ENCODE measurements at places on chromosomes 12 and 14. TPM values are rescaled to one million over a fixed set of nuclear protein-coding genes. Genes with fewer than 3 reads are reported as not detected.

LETMD1 gene
- polyA plus RNA-seq: 111 TPM

OR4K1 gene
- polyA plus RNA-seq: not detected

TRIM9 gene
- polyA plus RNA-seq: 1.2 TPM

TBX3 gene
- polyA plus RNA-seq: 30.3 TPM

C14orf180 gene
- polyA plus RNA-seq: not detected

KRT77 gene
- polyA plus RNA-seq: not detected

CYP46A1 gene
- polyA plus RNA-seq: 4.2 TPM

CELA1 gene
- polyA plus RNA-seq: not detected

VDR gene
- 0.35 TPM for polyA plus RNA-seq

DAD1 gene
- polyA plus RNA-seq: 302 TPM

C1S gene
- polyA plus RNA-seq: 50.5 TPM

PPM1H gene
- 4.1 TPM for polyA plus RNA-seq

ALDH2 gene
- polyA plus RNA-seq: 127 TPM

All from left renal pelvis (tissue), 4 donors.